ENCODE measurements at places on chromosomes 16 and 17.
A peak's percentile ranks its signal among the peaks of the same experiment; 100 is the strongest.

GRCh38 chr16:69190598-69190997 is 3.6 kb downstream of the SNTB2 start:
- DNase-seq = no peak

DNA sequence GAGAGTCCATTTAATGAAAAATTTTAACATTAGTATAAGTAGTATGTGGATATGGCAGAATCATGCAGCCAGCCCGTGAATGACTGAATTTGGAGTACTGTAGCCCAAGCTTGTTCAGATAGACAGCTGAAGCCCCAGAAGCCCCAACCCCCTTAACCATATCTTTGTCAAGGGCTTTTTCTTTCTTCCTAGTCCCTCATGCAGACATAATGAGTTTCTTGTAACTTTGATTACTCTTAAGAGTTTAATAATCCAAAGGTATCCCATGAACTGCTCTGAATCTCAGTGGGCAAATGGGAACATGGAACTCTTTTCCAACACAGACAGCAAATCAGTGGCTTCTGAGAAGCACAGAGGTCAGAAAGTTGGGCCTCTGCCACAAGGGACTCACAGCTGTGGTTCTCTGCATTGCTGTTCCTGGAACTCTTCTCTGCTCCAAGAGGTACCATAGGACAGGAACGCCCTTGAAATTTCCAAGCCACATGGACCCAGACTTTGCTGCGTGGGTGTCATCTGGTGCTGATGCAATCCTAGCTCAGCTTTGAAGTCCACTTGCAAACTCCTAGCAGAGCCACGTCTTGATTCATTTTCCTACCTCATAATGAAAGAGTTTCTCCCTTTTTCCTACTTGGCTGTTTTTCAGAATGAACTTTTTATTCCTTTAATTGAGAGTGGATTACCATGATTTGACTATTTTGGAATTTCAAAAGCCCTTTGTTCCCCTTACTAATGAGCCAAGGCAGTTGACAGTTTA is 18.1 kb downstream of the LYRM1 start:
- DNase-seq = no peak

GRCh38 chr16:9138731-9139501 is 47.5 kb downstream of the HAPSTR1 start:
- peak; percentile 66 for DNase-seq

- DNase-seq = peak; percentile 37
Measured at GRCh38 chr17:28570716-28571360, 486 bp downstream of the PIGS start.

- DNase-seq = no peak
Measured at GRCh38 chr17:72587156-72587555, 466.3 kb downstream of the SOX9 start.

- DNase-seq = no peak
Measured at GRCh38 chr17:43857957-43858600, 11.1 kb downstream of the CD300LG start.

DNA sequence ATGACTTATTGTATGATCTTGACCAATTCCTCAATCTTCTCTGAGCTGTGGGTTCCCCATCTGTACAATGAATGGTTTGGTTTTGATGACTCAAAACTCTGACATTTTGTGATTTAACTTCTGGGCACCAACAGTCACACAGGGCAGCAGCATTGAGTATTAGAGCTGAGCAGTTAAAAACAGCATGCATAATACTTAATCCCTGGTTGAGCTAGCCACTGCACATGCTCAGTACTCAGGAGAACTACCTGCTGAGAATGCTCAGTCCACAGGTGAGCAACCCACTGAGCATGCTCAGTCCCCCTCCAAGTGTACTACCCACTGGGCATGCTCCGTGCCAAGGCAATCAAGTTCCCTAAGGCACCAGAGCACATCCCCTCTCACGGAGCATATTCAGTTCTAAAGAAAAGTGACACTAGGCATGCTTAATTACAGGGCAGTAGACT is 68.7 kb downstream of the AIPL1 start:
- no peak for DNase-seq

GRCh38 chr17:59914274-59914854 is 21.4 kb downstream of the RPS6KB1 start:
- DNase-seq = no peak
